Activated naive CD4-positive, alpha-beta T cell treated with Interleukin-2 at 50 U/mL for 16 hours (primary cell): ENCODE measurements at places on chromosomes 3 and 15.

- no peak for DNase-seq
These were observed 343.2 kb downstream of the LSAMP start for GRCh38 chr3:116102037-116102436.

DNA sequence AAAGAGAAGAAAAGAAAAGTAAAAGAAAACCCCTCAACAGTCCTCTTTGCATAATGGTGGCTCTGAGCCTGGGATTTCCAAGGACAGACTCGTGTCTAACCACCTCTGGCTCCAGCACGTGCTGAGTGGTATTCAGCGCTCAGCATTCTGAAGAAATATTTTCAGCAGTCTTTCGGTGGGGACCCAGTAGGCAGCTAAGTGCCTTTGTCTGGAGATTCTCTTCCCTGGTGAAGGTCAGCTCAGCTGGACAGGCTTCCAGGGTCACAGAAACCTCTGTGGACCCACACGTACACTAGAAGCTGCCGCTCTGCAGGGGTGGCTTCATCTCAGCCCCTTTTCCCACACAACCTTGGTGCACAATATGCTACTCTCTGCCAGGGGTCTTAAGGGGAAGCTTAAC lies 36.0 kb downstream of the CCDC32 start:
- no peak for DNase-seq

DNA sequence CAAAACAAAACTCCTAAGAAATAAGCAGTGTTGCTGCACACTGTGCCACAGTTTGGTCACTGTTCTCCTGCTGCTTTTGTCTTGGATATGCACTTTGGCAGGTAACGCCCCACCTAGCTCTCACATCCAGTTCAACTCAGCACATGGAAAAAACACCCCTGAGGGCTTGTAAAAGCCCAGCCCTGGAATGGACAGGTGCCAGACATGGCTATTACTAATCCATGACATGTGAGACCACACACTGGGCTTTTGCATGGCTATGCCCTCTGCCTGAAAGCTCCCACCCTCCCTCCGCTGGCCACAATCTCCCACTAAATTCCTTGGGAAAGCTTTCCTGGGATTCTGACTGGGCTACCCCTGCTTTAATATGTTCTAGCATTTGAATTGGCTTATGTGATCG lies 24.7 kb upstream of the ZBED2 start:
- no peak for DNase-seq

- DNase-seq: no peak
These were observed 2.1 kb upstream of the BRPF1 start for GRCh38 chr3:9729419-9729818.

DNA sequence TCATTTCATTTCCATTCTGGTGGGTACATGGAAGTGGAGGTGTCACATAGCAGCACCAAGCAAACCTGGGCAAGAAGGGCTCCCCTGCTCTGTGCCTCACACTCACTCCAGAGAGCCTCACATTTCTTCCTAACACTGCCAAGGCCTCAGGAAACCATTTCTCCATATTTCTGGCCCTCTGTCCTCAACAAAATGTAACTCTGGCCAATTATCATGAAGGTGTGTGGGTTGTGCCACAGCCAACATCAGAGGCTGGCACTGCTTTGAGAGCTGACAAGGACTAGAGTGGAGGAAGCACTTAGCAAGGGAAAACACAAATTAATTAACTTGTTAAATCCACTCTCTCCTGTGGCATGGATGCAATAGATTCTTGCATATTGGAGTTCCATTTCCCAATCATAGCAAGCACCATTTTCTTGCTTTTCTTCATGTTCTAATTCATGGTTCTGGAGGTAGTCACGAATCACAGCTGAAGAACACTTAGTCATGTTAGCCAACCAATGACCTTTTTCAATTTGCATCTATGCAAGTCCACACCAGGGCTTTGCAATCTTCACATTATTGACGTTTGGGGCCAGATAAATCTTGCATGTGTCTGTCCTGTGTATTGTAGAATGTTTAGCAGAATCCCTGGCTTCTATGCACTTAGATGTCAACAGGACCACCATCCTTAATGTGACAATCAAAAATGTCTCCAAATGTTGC lies 241.1 kb downstream of the PLCL2 start:
- no peak for DNase-seq

- no peak for DNase-seq
These were observed 139.9 kb upstream of the TLE3 start for GRCh38 chr15:70237626-70238025.

GRCh38 chr3:123696808-123697207 lies 112.0 kb upstream of the HACD2 start:
- no peak for DNase-seq

DNA sequence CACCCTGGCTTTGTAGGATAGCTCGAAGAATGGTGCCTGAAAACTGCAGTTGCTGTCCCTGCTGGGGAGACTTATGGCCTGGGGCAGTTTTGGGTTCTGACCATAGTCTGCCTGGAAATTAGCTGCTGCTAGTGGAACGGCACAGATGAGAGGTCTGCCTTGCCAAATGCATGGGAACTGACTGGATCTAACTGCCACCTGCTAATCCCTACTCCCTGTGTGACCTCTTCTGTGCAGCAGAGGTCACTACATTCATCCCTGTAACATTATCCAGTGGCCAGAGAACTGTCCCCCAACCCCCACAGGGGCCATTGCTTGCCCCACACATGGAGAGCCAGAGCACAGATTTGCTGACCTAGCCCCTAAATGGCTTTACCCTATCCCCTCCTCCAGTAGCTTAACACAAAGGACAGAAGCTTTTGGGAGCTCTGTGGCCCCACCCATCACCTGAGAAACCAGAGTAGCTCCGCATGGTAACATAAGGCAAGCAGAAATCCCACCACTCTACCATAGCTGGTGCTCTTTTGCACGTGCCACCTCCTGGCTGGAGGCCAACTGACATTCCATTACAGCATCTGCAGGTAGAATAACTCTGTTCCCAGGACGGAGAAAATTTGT lies 840.0 kb downstream of the EPHA3 start:
- no peak for DNase-seq

GRCh38 chr15:91116113-91117067 lies 16.3 kb downstream of the SV2B start:
- DNase-seq: no peak

- no peak for DNase-seq
These were observed 104.1 kb downstream of the LIPC start for GRCh38 chr15:58535894-58536293.

GRCh38 chr15:42915654-42916315 lies 4.8 kb downstream of the TTBK2 start:
- no peak for DNase-seq

DNA sequence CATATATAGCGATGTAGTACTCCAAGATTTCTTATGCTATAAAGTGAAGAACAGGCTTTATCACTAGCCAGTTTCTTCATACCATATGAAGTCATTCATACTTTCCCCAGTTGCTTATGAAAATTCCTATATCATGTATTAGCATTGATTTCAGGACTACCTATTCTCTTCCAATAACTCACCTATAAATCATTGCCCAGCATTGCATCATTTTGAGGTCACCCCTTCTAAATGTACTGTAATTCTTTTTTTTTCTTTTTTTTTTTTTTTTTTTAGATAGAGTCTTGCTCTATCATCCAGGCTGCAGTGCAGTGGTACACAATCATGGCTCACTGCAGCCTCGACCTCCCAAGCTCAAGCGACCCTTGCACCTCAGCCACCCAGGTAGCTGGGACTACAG lies 27.1 kb downstream of the RTP3 start:
- no peak for DNase-seq

DNA sequence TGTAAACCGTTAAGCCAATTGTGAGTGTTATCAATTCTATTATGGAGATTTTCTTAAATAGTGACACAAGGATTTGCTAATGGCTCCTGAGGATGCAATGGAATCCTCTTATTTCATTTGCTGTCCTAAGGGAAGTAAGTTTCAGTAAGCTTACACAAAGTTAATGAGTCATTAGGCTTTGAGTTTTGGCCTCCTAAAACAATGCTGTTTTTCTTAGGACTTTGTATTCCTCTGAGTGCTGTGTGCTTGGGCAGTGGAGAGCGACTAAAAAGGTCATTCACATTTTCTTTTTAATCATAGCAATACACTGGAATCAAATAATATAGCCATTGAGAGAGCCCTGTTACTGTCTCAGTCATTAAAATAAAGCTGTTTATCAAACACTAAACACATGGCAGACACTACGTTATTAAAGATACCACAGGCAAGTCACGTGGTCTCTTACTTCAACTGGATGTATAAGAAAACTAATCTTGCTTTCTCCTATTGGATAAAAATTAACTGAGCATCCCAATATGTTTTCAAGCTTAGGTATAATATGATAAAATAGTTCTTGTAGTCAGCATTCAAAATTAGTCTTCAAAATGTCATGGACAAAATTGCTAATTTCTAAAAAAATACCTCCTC lies 290.8 kb downstream of the NLGN1 start:
- no peak for DNase-seq

- no peak for DNase-seq
These were observed 19.8 kb downstream of the C3orf62 start for GRCh38 chr3:49257187-49257586.

- DNase-seq: no peak
These were observed 66.3 kb downstream of the CCR1 start for GRCh38 chr3:46141813-46142212.

DNA sequence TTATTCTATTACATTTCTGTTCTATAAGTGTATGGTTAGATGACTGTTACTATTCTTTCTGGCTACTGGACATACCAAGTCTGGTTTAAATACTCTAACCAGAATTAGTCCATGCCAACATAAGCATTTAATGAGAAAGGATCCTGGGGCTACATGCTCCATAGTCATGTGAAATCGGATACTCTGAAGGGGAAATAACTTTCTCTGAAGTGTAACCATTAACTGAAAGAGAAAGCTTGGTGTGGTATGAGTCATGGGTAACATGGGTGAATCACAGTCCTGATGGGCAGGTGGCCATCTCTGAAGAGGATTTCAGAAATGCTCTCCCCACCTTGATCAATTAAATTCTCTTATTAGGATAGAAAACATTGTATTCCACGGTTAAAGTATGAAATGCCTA lies 69.4 kb downstream of the FHIT start:
- DNase-seq: no peak

DNA sequence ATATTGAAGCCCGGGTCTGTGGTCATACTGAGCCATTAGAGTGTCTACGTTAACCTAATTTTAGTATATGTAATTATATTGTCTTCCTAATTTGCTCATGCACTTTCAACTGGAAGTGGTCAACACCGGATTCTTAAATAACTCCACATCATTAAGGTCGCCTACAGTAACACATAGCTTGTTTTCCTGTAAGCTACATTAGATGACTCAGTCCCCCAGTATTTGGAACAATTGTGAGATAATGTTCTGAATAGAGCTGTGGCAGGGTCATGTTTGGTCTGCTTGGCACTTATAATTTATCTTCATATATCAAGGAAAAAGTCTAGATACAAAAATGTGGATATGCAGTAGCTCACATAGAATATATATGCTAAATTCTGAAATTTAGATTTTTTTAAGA lies 486.2 kb downstream of the IGSF11 start:
- no peak for DNase-seq

- DNase-seq: no peak
These were observed 19.4 kb upstream of the SPTBN5 start for GRCh38 chr15:41913256-41913655.

DNA sequence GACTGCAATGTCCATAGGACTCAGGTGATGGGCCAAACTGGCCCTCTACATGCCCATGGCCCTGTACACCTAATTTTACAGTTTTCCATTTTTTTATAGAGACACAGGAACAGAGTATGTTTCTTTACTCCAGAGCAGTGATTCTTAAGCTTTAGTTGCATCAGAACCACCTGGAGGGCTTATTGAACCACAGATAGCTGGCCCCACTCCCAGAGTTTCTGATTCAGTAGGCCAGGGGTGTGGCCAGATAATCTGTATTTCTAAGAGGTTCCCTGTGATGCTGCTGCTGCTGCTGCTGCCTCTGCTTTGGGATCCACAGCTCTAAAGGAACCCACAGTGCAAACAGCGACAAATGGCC lies 5.1 kb downstream of the RBP1 start:
- DNase-seq: no peak

DNA sequence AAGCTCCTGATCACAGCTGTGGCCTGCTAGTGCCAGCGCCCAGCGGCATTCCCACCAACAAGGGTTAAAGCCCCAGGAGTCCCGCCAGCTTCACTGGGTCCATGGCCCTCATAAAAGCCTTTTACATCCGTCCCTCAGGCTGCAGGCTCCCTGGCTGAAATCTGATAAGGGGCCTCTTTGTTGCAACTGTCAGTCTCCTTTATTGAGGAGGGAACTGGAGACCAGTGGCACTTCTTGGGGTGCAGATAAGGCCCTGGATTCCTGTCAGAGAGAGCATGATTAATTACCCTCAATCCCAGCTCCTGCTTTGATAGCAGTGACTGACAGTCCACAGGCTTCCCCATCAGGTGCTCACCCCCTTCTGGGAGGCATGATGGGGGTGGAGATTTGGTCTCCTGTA lies 30.9 kb upstream of the CLK3 start:
- DNase-seq: no peak

- peak; percentile 56 for DNase-seq
These were observed 1.0 kb downstream of the PRKCD start for GRCh38 chr3:53161820-53162671.

GRCh38 chr3:79002465-79003372 lies 765.1 kb downstream of the ROBO1 start:
- no peak for DNase-seq

- peak; percentile 3 for DNase-seq
These were observed 30.6 kb upstream of the GPR160 start for GRCh38 chr3:170007031-170007663.

GRCh38 chr15:93144463-93145236 lies 55.6 kb upstream of the RGMA start:
- no peak for DNase-seq

DNA sequence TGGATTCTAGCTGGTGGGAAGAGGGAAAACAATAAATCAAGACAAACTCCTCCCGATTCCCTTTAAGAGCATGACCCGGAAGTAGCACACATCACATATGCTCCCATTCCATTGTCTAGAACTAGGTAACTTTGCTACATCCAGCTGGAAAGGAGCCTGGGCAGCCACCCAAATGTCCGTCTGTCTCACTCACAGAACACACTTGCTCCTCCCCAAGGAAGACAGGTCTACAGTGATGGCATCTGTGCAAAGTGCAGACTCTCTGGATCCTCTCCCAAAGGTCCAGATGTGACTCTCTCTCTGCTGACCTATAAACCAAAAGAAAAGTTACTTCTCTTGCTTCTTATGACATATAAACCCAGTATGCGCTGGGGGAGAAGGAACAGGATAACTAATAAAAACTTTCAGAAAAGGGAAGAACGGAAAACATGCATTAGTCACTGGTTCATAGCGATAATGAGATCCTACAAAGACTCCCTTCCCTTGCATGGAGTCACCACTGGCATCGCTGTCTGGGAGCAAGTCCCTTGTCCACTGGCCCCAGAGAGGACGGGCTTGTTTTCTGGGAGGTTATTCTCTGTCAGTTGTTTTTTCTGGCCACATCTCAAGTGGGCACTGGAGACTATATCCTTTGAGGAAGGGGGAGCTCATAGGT lies 29.8 kb upstream of the EPHB3 start:
- no peak for DNase-seq

GRCh38 chr15:89640245-89640644 lies 15.0 kb downstream of the KIF7 start:
- DNase-seq: no peak
